ENCODE measurements at places on chromosomes 16 and 17.

- DNase-seq: no peak
Measured at GRCh38 chr17:13702266-13702665, 100.5 kb upstream of the HS3ST3A1 start.

DNA sequence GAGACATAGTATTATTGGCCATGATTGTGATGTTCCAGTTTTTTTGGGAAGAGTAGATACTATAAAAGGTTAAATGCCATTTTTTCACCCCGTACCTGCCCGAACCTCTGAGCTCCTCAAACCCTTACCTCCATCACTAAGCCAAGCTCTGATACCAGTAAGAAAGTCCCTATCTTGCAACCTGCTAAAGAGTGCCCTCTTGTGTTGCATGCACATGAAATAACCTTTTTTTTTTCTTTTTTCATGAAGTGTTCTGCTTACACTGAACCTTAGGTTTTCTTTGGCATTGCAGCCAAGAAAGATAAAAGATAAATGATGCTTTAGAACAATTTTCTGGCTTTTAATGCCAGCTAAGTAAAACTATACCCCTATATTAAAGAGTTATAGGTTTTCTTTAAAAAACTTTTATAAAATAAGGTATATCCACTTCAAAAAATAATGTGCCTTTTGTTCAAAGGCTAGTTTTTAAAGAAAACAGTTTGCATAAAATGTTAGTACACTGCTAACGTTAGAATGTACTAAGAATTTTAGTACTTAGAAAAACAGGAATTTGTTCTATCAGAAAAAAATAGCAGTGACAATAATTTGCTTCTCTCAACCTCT lies 295.3 kb upstream of the PMFBP1 start:
- DNase-seq: no peak

- no peak for DNase-seq
Measured at GRCh38 chr17:49570540-49571242, 5.0 kb upstream of the NXPH3 start.

DNA sequence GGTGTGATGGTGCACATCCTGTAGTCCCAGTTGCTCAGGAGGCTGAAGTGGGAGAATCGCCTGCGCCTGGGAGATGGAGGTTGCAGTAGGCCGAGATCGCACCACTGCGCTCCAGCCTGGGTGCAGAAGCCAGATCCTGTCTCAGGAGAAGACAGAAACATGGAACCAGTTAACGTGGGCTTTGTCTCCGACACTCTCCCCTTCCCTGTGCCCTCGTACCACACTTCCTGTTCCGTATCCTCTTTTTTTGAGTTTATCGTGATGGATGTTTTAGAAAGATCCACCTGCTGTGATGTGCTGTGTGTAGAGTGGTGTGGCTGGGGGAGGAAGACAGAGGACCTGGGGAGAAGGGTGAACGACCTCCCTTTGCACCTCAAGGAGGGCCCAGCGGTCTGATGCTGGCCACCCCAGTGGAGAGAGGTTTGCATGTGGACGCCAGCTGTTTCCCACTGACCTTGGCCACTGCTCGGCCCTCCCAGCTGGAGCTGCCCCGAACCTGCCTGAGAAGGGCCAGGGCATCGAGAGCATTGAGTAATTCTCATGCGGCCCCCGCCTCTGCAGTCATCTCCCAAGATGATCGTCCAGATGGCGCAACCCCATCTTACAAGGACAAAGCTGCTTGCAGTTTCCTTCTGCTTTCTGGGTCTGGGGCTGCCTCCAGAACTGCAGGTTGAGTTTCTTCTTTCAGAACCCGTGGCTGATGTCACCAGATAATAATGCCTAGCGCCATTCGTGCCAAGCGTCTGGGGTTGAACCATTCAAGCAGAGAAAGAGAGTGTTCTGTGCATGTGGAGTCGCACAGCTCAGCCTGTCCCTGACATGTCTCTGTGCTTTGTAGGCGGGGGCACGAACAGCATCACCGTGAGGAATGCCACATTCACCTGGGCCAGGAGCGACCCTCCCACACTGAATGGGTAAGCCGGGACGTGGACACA lies 126.3 kb downstream of the ABCC1 start:
- DNase-seq: no peak

DNA sequence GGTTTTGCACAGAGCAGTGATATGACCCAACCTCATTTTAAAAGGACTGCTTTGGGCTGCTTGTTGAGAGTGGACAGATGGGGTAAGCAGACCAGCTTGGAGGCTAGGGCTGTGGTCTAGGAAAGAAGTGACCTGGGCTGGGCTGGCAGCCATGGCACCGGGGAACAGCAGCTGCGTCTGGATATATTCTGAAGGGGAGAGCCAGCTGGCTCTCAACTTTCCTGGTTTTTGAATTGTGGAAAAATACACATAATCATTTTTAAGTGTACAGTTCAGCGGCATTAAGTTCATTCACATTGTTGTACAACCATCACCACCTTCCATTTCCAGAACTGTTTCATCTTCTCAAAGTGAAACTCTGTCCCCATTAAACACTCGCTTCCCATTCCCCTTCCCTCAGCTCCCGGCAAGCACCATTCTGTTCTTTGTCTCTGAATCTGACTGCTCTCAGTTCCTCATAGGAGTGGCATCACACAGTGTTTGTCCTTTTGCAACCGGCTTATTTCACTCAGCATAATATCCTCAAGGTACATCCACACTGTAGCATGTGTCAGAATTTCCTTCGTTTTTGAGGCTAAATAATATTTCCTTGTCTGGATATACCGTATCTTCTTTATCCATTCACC lies 113.2 kb downstream of the SPECC1 start:
- no peak for DNase-seq

GRCh38 chr17:49191409-49191916 lies 18.9 kb downstream of the GNGT2 start:
- no peak for DNase-seq

DNA sequence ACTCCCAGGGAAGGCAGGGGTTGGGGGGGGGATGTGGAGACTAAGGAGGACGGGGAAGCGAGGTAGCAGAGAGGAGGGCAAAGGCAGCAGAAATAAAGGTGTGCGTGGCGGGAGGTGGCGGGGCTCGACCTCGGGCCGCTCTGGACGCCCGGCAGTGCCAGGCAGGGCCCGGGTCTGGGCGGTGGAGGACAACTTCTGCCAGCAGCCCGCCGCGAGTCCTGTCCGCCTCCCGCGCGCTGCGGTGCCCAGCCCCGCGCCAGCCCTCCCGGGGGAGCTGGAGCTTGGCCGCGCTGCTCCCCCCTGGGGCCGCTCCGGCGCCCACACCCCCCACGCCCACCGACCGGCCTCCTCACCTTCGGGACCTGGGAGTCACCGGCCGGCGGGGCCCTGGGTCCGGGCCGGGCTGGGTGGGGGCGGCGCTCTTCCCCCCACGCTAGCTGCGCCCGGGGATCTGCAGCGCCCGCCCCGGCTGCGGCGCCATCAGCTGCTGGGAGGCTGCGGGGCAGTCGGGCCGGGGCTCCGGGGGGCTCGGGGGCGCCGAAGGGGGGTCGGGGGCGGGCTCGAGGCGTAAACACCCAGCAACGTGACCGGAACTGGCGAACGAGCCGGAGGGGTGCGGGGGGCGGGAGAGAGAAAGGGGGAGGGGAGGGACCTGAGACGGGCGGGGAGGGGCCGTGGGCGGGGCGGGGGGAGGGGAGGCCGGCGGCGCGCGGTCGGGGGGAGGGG lies at the start of gene CCDC92B:
CCDC92B (minus strand) TSS at position 595 of the 726 bp plus-strand sequence. CDS start 14,507 bp downstream, outside the sequence.
- no peak for DNase-seq

- DNase-seq: no peak
Measured at GRCh38 chr17:32323811-32324491, 18.0 kb downstream of the C17orf75 start.

DNA sequence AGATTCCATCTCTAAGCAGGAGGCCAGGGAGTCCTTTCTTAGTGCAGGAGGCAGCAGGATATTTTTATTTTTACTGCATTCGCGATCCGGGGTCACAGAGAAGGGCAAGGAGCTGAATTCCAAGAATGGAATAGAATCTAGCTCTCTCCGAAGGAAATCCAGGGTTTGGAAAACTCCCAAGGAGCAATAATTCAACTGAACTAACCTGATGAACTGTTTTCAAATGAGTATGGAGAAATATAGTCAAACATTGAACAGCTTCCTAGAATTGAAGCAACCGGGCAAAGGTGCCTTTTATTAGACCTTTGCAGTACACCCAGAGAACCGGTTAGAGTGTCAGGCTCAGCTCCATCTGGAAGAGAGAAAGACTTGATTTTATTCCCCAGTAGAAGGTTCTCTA lies 120.7 kb upstream of the MAF start:
- no peak for DNase-seq

DNA sequence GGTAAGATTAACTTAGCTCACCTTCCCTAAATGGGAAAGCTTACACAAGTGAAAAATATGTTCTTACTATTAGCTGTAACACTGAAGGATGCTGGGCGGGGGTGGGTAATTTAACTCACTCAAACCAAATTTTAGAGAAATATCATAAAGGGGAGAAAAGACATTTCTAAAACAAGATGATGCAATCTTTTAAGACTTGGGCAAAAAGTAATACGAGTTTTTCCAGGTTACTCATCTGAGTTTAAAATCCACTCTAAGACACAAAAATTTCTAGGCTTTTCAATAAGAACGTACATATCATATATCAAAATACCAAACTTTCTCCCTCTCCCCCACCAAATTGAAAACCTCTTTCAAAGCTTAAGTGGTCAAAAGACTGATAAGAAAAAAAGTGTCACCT lies 228.8 kb downstream of the CEP112 start:
- DNase-seq: no peak

DNA sequence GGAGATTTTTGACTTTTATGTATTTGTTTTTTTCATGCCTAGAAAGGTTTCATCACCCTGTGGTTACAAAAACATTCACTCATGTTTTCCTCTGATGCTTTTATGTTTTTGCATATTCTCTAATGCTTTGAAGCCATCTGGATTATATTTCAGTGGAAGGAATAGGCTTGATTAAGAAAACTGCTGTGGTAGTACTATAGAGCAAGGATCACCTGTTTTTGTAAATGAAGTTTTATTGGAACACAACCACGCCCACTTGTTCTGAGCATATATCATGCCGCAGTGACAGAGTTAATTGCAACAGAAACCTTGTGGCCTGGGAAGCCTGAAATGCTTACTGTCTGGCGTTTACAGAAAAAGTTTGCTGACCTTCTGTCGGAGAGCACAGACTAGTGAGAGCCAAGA lies 11.5 kb downstream of the COX10 start:
- DNase-seq: no peak

DNA sequence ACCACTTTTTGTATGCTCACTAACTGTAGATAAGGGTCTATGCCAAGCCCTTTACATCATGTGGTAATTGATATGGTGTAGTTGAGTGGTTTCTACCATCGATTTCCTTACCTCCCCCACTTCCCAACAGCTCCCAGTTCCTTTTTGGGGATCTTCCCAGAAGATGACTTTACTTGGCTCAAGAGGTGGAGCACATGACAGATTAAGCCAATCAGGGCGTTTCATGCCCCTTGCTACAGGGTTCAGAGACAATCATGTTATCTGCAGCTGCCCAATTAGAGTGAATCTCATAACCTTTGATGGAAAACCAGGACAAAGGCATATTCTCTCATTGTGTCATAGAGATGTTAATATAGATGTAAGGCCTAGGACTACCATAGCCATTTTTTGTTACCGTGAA lies 16.2 kb upstream of the BMERB1 start:
- DNase-seq: no peak

- no peak for DNase-seq
Measured at GRCh38 chr17:40024901-40025300, 9.7 kb downstream of the CSF3 start.

- DNase-seq: no peak
Measured at GRCh38 chr16:78310990-78311561, 211.6 kb downstream of the WWOX start.

DNA sequence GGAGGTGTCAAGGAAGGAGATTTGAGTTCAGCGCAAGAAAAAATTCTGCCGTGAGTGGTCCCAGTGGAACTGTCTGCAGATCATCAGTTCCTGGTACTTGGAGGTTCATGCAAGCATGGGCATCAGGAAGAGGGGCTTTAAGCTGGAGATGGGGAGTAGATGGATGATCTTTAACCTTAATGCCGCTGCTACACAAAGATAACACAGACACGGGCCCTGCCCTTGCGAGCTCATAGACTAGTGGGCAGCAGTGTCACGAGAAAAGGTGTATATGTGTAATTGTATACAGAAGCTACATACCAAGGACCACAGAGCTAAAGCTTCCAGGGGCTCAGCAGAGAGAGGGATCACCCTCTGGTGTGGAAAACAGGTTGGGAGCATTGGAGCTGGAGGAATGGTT lies 33.6 kb downstream of the PRSS54 start:
- no peak for DNase-seq

- no peak for DNase-seq
Measured at GRCh38 chr16:80804526-80805383, at the start of gene CDYL2. TSS of gene CDYL2 (minus strand) at chr16:80804598. CDS start at chr16:80804173, 425 bp downstream.

DNA sequence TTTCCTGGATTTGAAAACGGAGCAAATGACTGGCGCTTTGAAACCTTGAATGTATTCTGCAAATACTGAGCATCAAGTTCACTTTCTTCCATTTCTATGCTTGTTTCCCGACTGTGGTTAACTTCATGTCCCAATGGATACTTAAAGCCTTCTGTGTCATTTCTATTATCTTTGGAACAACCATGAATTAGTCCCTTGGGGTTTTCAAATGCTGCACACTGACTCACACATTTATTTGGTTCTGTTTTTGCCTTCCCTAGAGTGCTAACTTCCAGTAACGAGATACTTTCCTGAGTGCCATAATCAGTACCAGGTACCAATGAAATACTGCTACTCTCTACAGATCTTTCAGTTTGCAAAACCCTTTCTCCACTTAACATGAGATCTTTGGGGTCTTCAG lies 32.3 kb downstream of the BRCA1 start:
- no peak for DNase-seq

GRCh38 chr17:79597996-79598895 lies 12.6 kb downstream of the RBFOX3 start:
- DNase-seq: no peak

DNA sequence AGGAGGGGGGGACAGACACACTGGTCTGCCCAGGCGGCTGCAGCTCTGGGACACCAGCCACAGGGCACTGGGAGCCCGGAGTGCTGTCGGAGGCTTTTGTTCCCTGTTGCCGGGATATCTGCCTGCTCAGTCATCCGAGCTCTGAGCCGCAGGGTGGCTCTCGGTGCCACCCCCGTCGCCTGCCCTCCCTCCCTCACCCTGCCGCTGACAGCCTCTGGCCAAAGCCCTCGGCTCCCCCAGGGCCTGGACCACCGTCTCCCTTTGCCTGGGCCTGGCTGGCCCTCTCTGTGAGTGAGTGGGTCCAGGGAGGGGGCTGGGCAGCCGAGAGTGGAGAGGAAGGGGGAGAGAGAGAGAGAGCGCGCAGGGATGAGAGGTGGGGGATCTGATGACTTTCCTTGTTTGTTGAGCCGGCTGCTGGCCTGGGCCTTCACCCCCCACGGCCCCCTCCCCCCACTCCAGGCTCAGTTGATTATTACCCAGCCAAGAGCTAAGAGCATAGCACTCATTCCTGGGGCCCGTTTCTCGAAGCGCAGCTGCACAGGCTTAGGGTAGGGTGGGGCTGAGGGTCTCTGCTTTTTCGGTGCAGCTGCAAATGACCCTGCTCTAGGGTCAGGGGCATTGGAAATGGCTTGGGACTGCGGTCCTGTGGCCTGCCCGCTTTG lies 2.7 kb downstream of the FOXJ1 start:
- peak; percentile 65 for DNase-seq

DNA sequence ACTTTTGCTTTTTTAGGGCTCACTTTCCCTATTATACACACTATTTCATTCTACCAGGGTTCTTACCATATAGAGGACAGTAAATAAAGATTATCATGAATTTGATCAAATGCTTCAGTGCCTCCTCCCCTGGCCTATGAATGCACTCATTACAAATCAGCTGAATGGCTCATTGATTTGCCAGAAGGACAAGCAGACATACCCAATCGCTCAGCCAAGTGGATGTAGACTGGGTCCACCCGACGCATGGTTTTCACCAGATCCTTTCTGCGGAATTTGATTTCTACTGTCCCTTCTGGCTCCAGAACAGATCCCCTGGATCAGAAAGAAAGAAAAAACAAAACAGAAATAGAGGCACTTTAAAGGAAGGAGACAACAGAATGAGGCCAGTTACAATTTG lies 162.6 kb downstream of the AATF start:
- no peak for DNase-seq

All from amygdala (tissue), 56 donors.